ENCODE measurements at places on chromosomes 1 and 21.

- no peak for DNase-seq
These were observed 56.2 kb downstream of the FCRL5 start for GRCh38 chr1:157496121-157496526.

DNA sequence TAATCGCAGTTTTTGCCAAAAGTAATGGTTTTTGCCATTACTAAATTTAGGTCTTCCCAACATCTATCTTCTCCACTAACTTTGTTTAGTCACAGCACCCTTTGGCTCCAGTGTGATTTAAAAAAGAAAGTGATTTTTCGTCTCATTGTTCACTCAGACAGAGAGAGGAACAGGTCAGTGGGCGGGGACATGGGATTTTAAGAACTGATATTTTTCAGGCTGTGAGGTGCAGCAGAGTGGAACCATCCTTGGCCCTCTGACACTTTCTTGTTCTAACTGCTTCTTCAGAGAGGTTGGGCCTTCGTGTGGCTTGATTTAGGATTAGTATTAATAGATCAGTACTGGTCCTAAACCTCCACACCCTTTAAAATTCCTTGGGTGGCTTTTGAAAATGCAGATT is 38.8 kb downstream of the CASQ2 start:
- no peak for DNase-seq

- DNase-seq = no peak
These were observed 41.0 kb downstream of the BRINP3 start for GRCh38 chr1:190436615-190437014.

DNA sequence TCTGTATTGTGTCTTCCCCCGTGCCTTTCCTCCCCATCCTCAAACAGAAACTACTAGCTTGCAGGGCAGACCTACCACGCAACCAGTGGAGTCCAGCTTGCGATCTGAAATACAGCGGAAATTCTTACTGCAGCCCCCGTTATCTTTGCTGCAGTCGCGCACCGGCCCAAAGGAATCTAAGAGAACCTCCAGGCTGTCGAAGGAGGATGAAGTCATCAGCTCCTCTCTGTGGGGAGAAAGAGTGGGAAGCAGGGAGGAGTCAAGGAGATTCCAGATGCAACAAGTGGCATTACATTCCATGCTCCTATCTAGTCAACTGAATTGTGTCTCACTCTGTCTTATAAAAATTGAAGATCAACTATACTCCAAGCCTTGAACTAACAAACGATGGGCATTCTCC is 206.9 kb downstream of the ASTN1 start:
- no peak for DNase-seq

- DNase-seq = no peak
These were observed 47.1 kb downstream of the WNT9A start for GRCh38 chr1:227900571-227901051.

DNA sequence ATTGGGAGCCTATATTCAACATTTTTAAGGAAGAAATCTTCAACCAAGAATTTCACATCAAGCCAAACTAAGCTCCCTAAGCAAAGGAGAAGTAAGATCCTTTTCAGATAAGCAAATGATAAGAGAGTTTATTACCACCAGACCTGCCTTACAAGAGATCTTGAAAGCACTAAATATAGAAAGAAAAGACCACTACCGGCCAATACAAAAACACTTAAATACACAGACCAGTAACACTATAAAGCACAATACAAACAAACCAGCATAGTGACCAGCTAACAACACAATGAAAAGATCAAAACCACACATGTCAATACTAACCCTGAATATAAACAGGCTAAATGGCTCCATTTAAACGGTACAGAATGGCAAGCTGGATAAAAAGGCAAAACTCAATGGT is 165.4 kb downstream of the MRPL39 start:
- DNase-seq = no peak
